ENCODE measurements at places on chromosomes 2 and 18.

DNA sequence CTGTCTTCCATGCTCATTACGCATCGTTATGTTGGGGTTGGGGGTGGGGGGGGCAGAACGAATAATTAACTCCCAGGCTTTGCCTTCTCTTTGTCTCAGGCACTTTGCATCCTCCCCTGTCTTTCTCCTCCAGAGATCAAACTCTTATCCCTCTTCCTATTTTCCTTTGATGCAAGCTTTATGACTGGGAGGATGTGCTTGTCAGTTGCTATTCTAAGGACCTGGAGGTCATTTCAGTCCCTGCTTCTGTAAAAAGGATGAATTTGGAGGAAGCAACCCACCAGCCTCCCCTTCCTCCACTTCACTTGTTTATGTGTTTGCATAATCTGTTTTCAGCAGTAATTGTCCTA, 87.5 kb downstream of the ZCCHC2 start:
- DNase-seq: no peak

DNA sequence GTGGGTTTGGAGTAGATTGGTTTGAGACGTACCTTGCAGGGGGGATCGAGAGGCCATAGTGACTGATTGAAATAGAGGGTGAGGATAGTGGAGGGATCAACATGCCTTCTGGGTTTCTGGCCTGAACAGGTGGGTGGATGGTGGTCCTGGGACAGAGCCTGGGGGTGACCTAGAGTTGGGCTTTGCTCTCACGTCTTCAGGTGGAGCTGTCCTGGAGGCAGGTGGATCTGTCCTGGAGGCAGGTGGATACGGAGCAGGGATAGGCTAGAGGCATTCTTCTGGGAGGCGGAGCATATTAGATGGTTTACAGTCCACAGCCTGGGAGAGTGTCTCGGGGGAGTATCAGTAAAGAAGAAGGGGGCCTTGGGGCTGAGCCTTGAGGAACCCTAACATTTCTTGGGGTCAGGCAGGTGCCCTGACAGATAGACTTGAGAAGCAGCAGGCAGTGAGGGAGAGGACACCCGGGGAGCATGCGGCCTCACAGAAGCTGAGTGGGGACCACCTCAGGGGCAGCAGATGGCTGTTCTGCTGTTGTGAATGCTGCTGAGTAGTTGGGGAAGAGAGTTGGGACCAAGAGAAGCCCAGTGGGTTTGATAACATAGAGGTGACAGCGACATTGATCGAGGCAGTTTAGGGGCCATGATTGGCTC, 1.6 kb downstream of the CAPN10 start:
- DNase-seq: no peak

- no peak for DNase-seq
Measured at GRCh38 chr2:33085646-33086045, 138.9 kb downstream of the LTBP1 start.

- no peak for DNase-seq
Measured at GRCh38 chr2:5021136-5021535, 671.0 kb upstream of the SOX11 start.

DNA sequence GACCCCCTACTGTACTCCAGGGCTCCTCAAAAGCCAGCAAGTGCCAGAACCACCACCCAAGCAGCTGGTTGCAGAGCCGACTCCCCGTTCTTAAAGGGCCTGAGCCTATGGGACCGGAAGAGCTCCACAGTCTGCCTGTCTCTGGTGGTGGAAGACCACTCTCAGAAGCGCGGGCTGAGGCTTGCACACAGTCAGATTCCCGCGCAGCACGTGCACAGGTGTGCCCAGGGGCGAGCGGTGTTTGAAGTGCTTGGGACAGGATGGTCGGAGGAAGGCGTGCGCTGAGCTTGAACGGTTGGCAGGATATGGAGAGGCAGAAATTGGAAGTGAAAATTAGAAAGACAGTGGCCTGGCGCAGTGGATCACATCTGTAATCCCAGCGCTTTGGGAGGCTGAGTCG, 64.8 kb downstream of the CYP26B1 start:
- no peak for DNase-seq

GRCh38 chr2:12965540-12966269, 249.0 kb downstream of the TRIB2 start:
- no peak for DNase-seq

DNA sequence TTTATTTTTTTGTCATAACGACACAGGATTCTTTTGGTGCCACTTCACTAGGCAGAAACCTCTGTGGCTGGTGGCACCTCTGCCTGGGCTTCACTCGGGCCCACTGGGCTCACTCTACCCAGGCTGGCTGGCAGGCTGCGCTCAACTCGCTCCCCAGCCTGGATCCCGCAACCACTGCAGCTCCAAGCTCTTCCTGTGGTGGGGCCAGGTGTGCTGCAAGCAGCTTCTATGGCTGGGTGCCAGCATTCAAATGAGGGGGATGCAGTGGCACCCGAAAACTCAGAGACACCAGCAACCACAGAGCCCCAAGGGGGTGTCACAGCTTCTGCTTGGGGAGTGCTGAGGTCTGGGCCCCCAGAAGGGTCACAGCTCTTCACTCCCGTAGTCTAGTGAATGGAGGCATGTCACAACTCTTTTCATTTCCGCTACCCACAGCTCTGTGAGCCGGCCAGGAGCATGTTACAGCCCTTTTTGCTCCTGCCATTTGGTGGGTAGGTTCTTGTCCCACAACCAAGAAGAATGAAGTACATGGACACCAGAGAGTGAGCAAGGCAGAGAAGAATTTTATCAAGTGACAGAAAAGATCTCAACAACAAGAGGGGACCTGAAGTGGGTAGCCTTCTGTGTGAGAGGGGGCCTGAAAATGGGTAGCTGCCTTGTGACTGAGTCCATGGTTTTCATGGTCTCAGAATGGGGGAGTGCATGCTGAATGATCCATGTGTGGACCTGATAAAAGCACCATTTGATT, 170.1 kb downstream of the UBR3 start:
- no peak for DNase-seq

Measured in activated CD4-positive, alpha-beta T cell treated with anti-CD3 and anti-CD28 coated beads for 24 hours (primary cell).